IPS DF 6.9 (cell line): ENCODE measurements at places on chromosomes 6 and 20.

DNA sequence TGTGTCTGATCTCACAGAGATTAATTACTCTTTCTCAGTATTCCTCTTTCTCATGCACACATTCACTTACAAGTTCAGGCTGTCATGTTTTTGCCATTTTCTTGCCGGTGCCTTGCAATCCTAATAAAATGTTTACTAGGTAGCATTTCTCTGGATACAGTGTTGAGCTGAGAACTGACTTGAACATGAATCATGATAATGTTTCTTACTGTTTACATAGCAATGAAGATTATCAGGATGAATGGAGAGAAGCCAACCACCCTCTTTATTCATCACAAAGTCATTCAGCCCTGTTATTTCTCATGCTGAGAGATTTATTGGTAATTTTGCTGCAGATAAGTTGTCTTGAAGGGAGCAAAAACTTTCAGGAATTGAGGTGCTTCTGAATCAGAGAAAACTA is 185.5 kb upstream of the ECI2 start:
- DNase-seq, result no peak

- no peak for DNase-seq
Measured at GRCh38 chr20:14445902-14446301, 108.5 kb upstream of the FLRT3 start.

DNA sequence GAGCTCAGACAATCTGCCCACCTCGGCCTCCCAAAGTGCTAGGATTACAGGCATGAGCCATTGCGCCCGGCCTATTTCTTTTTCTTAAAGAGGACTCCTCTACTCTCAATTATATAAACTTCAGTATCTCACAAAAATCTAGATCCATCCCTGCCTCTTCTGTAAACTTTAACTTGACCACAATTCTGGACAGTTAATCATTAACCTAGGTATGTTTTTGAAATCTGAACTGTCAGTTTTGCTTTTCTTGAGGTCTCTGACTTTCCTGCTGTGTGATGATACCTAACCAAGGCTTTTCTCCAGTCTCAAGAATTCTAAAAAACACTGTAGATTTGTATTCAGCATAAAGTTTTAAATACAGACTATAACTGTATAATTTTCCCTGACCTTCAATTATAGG is 388.2 kb upstream of the SYNCRIP start:
- DNase-seq, result no peak

DNA sequence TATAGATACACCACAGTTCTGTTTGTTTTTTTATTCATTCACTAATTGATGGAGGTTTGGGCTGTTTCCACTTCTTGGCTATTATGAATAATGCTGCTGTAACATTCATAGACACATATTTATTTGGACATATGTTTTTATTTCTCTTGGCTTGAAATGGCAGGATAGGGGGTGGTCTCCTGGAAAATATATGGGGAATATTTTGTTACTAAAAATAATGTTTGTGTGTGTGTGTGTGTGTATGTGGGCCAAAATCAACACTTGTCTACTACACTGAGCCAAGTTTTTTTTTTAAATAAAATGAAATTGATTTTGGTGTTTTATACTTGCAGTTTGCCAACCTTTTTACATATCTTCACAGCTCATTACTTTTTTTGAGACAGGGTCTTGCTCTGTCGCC is 264.4 kb upstream of the SULF2 start:
- DNase-seq, result no peak

DNA sequence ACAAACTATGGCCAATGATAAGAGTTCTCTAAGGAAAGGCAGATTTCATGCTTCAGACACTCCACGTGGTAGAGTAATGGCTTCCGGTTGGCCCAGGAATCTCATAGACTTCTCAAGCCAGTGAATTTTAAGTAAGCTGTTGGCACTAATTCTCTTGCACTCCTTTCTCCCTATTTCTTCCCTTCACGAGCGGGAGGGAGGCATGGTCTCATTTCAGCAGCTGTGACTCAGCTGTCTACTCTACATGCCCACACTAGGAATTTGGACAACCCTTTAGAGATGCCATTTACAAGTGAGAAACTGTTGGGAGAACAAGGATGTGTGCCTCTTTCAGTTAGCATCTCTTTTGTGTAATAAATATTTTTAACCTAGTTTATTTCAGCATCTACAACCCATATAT is 107.7 kb downstream of the PTPRK start:
- no peak for DNase-seq

DNA sequence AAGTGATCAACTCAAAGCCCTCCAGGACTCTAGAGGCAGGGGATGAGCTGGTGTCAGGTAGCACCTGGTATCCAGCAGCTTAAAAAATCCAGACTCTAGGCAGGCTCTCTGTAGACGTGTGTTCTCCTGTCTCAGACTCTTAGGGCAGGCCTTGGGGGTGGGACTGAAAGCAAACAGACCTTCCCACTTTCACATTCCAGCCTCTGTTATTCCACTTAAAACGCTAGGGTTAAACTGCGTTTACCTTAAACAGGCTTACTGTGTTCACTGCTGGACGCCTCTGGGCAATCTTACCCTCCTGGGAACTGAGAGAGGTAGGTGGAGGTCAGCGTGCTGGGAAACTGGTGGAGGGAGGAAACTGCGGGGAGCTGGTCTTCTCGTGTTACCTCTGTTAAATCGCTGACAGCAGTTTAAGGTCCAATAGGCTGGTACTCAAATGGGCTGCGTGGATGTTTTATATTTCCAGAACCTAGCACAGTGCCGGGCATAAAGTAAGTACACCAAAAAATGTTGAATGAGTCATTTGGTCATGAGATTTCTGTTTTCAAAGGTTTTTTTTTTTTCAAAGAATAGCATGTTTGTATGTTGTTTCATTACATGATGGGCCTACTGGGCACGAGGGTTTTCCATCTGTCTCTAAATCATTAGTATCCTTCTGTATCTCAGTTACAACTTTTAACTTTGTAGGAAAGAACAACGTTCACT is at the start of gene GCNT2:
TSS of gene GCNT2 (plus strand) at position 248 of the 705 bp plus-strand sequence. CDS start 7,561 bp downstream, outside the sequence.
- DNase-seq, result peak; percentile 50

GRCh38 chr20:3818155-3819151 is 1.9 kb upstream of the AP5S1 start:
- no peak for DNase-seq
